Esophagus muscularis mucosa (tissue), 4 donors: ENCODE measurements at places on chromosomes 2 and 18. TPM values are rescaled to one million over a fixed set of nuclear protein-coding genes. Genes with fewer than 3 reads are reported as not detected.

GRCh38 chr2:211957799-211958198 is 580.8 kb downstream of the ERBB4 start:
- no peaks in the 10 kb centered on the region for H3K36me3 ChIP-seq
- H3K4me1 ChIP-seq: no peaks in the 10 kb centered on the region
- no peaks in the 10 kb centered on the region for H3K27me3 ChIP-seq
- no peak for DNase-seq
- H3K27ac ChIP-seq: no peak overlapping the region
- H3K4me3 ChIP-seq: no peak overlapping the region

DNA sequence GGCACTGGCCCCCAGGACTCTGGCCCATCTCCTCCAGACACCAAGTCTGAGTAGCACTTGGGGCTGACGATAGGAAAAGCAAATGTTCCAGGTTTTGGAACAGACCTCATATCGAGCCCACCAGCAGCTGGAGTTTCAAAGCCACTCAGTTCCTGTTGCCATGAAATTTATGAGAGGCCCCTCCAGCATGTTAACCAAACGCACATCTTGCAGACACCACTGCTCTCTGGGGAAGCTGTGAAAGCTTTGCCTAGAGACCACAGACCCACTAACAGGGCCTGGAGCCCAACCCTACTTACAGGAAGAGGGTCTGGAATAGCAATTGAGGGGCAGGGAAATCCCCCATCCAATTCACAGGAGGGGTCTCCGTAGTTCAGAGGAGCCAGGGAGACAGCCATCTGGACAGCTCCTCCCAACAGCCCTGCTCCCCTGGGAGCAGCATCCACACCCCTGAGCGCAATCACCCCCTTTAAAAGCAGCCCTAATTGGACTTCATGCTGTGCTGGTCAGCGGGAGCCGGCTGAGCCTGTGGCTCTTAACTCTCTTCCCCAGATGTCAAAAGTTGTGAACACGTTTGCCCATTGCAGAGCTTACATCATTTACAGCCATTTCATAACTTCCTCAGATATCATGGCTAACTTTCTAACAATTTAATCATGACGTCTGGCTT is 81.3 kb downstream of the TGFA start:
- H3K27me3 ChIP-seq: no peaks in the 10 kb centered on the region
- no peak overlapping the region for H3K4me3 ChIP-seq
- no peaks in the 10 kb centered on the region for H3K36me3 ChIP-seq
- no peak for DNase-seq

The DYNAP gene
- not detected for total RNA-seq

The GRHL1 gene
- 2.3 TPM for total RNA-seq

DNA sequence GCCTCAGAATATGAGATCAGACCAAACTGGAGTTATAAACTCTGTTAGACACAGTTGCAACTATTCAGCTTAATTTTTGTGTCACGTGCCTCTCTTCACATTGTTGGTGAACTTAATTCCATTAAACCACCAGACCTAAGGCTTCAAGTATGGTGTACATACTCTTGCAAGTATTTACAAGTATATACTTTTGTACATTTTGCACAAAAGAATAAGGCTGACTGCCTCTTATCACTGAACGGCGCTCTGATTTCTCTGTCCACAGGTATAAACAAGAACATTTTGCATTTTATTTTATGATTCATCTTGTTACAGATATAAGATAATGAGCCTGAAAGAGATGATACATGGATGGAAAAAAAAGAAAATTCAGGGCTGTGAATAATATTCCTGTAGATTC is 269.7 kb upstream of the ACVR2A start:
- no peak overlapping the region for H3K27ac ChIP-seq
- no peak overlapping the region for H3K4me3 ChIP-seq
- no peaks in the 10 kb centered on the region for H3K36me3 ChIP-seq
- no peaks in the 10 kb centered on the region for H3K27me3 ChIP-seq

- H3K4me3 ChIP-seq: no peak overlapping the region
- H3K27me3 ChIP-seq: no peaks in the 10 kb centered on the region
- no peak overlapping the region for H3K27ac ChIP-seq
- H3K36me3 ChIP-seq: no peaks in the 10 kb centered on the region
These were observed 130.1 kb upstream of the PIEZO2 start for GRCh38 chr18:11279461-11279860.

The CABLES1 gene
- 5.6 TPM for total RNA-seq

DNA sequence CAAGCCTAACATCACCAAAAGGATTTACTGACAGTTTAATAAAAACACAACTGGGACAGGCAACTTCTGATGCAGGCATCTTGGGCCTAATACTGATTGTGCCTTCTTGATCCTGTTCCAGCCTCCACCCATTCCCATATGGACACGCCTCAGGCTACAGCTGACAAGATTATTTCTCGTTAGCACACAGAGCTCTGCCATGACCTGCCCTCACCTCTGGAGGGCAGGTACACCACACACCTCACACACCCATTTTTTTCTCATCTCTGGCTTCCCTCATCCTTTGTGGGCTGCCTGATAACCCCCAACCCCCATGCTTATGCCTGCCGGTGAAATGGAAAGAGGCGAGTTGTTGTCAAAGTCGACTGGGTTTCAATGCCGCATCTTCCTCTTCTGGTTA is 147.0 kb downstream of the ANTXR1 start:
- H3K36me3 ChIP-seq: no peaks in the 10 kb centered on the region
- H3K4me3 ChIP-seq: no peak overlapping the region
- no peaks in the 10 kb centered on the region for H3K27me3 ChIP-seq
- no peak for DNase-seq
- H3K4me1 ChIP-seq: peaks cover 54% of the 10 kb centered on the region

- peak overlapping the region; percentile 81 for H3K27ac ChIP-seq
- no peaks in the 10 kb centered on the region for H3K36me3 ChIP-seq
- peaks cover 20% of the 10 kb centered on the region for H3K4me1 ChIP-seq
- H3K27me3 ChIP-seq: no peaks in the 10 kb centered on the region
- peak overlapping the region; percentile 84 for H3K4me3 ChIP-seq
These were observed 611 bp downstream of the TCF7L1 start for GRCh38 chr2:85133751-85134254.

DNA sequence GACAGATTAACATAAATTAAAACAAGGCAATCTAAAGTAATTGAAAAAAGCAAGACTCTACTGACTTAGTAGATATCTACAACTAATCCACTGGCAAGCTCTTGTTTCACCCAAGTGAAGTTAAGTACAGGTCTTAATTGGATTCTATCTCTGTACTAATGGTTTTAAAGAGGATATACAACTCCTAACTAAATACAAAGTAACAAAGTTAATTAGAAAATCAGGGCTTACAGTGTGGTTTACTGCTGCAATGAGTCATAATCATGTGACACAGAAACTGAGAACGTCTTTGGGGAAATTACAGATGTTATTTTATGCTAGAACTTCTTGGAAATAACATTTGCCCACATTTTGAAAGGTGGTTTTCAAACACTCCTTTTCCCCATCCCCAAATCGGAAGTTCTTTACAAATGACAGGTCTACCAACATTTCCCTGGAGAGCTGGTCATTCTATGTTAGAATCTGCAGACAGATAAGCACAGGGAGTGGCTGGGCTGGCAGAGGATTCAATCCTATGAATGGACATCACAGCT is 245.3 kb downstream of the STK39 start:
- no peaks in the 10 kb centered on the region for H3K36me3 ChIP-seq
- H3K4me1 ChIP-seq: no peaks in the 10 kb centered on the region
- DNase-seq: no peak
- no peaks in the 10 kb centered on the region for H3K27me3 ChIP-seq

DNA sequence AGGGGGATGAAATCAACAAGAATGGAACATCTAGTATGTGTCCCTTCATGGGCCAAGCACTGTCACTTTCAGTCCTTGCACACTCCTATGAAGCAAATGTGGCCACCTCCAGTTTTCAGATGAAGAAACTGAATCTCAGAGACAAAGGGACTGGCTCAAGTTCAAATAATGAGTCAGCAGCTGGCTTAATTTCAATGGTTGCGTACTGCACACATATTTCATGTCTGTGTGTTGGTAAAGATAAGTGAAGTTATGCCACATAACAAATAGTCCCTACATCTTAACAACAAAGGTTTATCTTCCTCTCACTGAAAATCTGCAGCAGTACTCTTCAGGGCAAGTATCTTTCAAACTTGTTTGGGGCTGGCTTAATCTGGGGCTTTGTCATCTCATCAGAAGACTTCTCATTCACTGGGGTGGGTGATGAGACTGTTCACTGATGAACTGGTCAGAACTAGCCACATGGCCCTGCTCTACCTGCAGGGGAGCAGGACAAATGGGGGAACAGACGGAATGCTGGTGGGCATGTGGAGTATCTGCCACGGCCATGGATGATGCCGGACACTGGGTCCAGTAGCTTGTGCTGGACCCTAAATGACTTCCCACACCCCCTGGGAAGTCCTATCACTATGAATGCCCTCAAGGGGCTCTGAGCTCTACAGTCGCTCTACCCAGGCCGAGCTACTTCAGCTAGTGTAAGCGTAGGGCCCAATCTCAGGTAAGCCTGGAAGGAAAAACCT is 263.2 kb downstream of the CYP26B1 start:
- peak; percentile 60 for DNase-seq
- H3K27ac ChIP-seq: no peak overlapping the region
- H3K4me1 ChIP-seq: peaks cover 25% of the 10 kb centered on the region
- H3K27me3 ChIP-seq: no peaks in the 10 kb centered on the region
- no peaks in the 10 kb centered on the region for H3K36me3 ChIP-seq

The ATIC gene
- total RNA-seq: 39.4 TPM

GRCh38 chr18:48777744-48778116 is 173.0 kb downstream of the SMAD7 start:
- peaks cover 73% of the 10 kb centered on the region for H3K4me1 ChIP-seq
- DNase-seq: no peak
- no peaks in the 10 kb centered on the region for H3K27me3 ChIP-seq
- peaks cover 16% of the 10 kb centered on the region for H3K36me3 ChIP-seq
- H3K4me3 ChIP-seq: no peak overlapping the region

DNA sequence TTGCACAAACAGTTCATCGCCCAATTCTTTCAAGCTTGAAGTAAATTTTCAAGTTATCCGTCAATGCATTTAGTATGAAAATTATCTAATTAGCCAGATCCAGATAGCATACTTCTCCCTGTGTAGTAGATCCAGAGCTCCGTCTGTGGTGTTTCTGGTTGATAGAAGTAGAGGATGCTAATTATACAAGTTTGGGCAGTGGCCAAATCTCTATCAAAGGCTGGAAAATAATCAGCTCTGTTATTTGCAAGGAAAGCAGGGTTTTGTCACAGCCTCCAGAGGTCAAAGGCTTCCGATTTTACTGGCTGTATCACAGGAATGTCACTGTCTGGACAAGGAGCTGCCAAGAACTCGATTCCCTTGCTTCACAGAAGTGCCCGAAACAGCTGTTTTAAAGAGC is 28.6 kb downstream of the LRRC30 start:
- no peak overlapping the region for H3K27ac ChIP-seq
- H3K27me3 ChIP-seq: no peaks in the 10 kb centered on the region
- no peak for DNase-seq
- peaks cover 10% of the 10 kb centered on the region for H3K4me1 ChIP-seq

DNA sequence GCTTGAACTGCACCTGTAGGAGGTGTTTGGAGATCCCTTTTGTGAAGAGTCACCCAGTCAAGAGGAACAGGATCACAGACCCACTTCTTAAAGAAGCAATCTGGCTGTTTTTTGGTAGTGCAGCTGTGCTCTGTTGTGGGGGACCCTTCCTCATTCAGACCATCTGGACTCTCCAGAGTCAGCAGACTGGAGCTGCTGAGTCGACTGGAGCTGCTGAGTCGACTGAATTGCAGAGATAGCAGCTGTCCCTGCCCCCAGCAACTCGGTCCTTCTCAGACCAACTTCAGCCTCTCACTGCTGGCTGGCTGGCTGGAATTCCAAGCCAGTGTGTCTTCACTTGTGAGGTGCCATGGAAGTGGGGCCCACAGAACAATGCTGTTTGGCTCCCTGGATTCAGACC is 56.8 kb downstream of the GTF3C3 start:
- H3K4me1 ChIP-seq: no peaks in the 10 kb centered on the region
- no peak for DNase-seq
- H3K4me3 ChIP-seq: no peak overlapping the region
- H3K27me3 ChIP-seq: no peaks in the 10 kb centered on the region
- no peaks in the 10 kb centered on the region for H3K36me3 ChIP-seq
- H3K27ac ChIP-seq: no peak overlapping the region
